Stimulated activated CD8-positive, alpha-beta memory T cell treated with anti-CD3 and anti-CD28 coated beads, Interleukin-7, amount 100 ng/mL, for 1 hour (primary cell): ENCODE measurements at places on chromosomes 16 and 17.

GRCh38 chr17:17305281-17305801 is 2.2 kb downstream of the NT5M start:
- DNase-seq = peak; percentile 19

- peak; percentile 36 for DNase-seq
Measured at GRCh38 chr17:63445954-63446752, at the start of gene CYB561. CYB561 (minus strand) TSS chr17:63446306; CDS start chr17:63437547, 8,759 bp downstream.

DNA sequence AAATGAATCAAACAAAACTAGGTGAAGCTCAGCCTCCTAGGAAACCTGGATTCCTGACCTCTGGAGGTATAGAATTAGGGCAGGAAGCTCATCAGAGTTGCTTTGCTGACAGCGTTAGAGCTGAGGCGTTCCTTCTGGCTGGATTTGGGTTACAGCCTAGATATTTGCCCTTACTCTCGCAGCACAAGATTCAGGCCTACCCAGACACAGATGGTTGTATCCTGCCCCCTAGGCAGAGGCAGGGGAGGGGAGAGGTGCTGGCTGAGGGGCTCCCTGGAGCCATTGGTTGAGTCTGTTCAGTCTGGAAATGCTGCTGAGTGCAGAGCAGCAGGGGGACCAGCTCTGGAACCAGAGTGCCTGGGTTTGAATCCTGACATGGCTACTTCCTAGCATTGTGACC is 78.4 kb downstream of the MPRIP start:
- no peak for DNase-seq

GRCh38 chr16:66485376-66485775 is 58.3 kb downstream of the BEAN1 start:
- DNase-seq = no peak

DNA sequence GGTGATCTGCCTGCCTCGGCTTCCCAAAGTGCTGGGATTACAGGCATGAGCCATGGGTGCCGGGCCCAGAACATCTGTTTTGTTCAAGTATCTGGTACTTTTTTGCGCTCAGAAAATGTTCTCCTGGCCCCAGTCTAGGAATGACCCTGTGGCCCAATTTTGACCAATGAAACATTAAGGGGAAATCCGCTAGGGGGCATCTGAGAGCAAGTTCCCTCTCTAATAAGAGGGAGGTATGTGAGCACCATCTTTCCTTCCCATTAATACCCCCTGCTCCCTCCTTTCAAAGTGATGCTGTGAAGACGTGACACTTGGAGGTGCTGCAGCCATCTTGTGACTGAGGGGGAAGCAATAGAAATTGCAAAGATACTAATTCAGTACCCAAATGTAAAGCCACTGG is 16.5 kb upstream of the CLEC3A start:
- no peak for DNase-seq

- DNase-seq = no peak
Measured at GRCh38 chr16:86213437-86214205, 296.7 kb upstream of the FOXF1 start.

- DNase-seq = no peak
Measured at GRCh38 chr17:71926746-71927398, 193.9 kb upstream of the SOX9 start.

- no peak for DNase-seq
Measured at GRCh38 chr16:71565812-71566700, 10.8 kb downstream of the TAT start.

- no peak for DNase-seq
Measured at GRCh38 chr16:8581831-8582580, 8.3 kb downstream of the TMEM114 start.

- no peak for DNase-seq
Measured at GRCh38 chr16:11084484-11084875, 140.1 kb downstream of the CLEC16A start.

- no peak for DNase-seq
Measured at GRCh38 chr17:19319771-19320505, 42.6 kb downstream of the B9D1 start.

- no peak for DNase-seq
Measured at GRCh38 chr16:29806641-29807425, 504 bp downstream of the MAZ start.

GRCh38 chr16:55021595-55022475 is 91.2 kb downstream of the IRX5 start:
- no peak for DNase-seq

- no peak for DNase-seq
Measured at GRCh38 chr17:78040440-78041385, 82.2 kb downstream of the TNRC6C start.

- DNase-seq = no peak
Measured at GRCh38 chr17:57902117-57902799, 52.4 kb upstream of the MRPS23 start.

DNA sequence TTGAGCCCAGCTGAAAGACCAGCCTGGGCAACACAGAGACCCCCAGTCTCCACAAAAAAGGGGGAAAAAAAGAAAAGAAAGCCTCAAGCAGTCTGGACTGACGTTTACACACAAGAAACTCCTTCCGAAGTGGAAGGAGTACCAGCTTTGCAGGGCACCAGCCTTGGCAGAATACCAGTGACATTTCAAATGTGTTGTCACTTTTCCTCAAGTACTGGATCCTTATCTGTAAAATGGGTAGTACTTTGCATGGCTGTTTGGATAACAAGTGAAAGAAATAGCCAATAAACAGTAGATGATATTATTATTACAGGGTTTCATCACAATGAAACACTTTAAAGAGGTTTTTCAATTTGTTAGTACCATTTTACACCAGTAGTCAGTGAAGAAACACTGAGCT is 14.2 kb downstream of the YWHAE start:
- DNase-seq = no peak

DNA sequence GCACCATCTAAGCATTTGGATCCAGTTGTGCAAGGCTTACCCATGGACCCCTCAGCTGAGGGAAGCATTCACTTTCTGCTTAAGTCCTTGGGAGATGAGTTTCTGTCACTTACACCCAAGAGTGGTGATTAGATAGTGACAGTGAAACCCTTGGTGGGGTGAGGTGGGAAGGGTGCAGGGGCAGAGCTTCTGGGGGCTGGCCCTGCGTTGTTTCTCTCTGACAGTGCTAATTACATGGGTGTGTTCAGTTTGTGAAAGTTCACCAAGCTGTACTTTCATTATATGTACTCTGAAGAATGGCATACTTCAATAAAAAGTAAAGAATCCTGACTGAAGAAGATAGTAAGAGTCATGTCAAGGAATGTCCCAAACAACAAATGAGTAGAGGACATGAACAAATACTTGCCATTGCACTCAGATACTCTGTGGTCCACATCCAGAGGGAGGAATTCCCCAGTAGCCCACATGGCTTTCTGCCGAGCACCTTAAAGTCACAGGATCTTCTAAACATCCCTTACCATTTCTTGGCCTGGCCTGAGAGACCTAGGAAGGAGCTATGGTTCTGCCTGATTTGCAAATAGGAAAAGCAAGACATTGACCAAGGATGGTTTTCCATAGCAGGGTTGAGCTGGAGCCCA is 8.4 kb downstream of the CHST6 start:
- no peak for DNase-seq

GRCh38 chr17:58387834-58388233 is 29.5 kb downstream of the RNF43 start:
- DNase-seq = no peak

- DNase-seq = no peak
Measured at GRCh38 chr17:77720946-77721845, 237.3 kb upstream of the TNRC6C start.

- no peak for DNase-seq
Measured at GRCh38 chr16:72312828-72313227, 140.9 kb upstream of the PMFBP1 start.

- no peak for DNase-seq
Measured at GRCh38 chr17:8225813-8226535, 15.6 kb upstream of the AURKB start.

DNA sequence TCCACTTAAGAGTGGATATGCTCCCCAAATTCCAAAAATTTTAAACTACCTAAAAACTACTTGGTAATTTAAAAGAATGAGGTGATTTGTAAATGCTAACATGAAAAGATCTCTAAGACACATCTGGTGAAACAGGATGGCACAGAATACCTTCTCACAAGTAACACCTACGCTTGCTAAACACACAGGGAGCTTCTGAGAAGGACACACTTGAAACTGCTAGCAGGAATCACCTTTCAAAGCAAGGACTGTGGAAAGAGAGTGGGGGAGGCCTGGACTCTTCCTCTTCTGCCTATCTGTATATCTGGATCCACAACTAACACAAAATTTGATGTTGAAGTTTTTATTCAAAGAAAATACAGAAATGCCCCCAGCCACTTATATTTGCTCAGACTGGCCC is 52.4 kb downstream of the CYTH1 start:
- DNase-seq = no peak

- DNase-seq = no peak
Measured at GRCh38 chr17:41026715-41027471, at the start of gene KRTAP1-5. KRTAP1-5 (minus strand) TSS chr17:41027208; CDS start chr17:41027155, 53 bp downstream.

GRCh38 chr17:18932360-18933055 is 19.5 kb upstream of the SLC5A10 start:
- DNase-seq = no peak

- DNase-seq = no peak
Measured at GRCh38 chr17:43051969-43052368, 26.9 kb downstream of the RND2 start.

- no peak for DNase-seq
Measured at GRCh38 chr17:56478836-56479447, 114.6 kb upstream of the NOG start.

DNA sequence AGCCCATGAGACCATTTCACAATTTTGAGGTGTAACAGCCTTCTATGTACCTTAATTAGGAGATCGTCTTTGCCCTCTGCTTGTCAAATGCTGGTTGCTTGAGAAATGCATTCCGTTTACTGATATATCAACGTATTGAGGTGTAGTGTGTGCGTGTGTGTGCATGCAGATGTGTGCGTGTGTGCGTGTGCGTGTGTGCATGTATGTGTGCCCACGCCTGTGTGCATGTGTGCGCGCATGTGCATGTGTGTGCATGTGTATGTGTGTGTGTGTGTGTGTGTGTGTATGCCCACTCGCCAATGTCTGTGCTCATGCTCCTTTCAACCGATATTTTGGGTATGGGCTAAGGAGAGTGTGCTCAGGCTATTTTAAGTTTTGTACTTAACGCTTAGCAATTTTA is 81.5 kb upstream of the ZFHX3 start:
- DNase-seq = no peak

GRCh38 chr17:6471531-6472465 is 27.5 kb downstream of the PIMREG start:
- no peak for DNase-seq

- DNase-seq = no peak
Measured at GRCh38 chr17:21313320-21313719, 28.8 kb downstream of the MAP2K3 start.

GRCh38 chr17:15981208-15981607 is 18.3 kb downstream of the ZSWIM7 start:
- no peak for DNase-seq

DNA sequence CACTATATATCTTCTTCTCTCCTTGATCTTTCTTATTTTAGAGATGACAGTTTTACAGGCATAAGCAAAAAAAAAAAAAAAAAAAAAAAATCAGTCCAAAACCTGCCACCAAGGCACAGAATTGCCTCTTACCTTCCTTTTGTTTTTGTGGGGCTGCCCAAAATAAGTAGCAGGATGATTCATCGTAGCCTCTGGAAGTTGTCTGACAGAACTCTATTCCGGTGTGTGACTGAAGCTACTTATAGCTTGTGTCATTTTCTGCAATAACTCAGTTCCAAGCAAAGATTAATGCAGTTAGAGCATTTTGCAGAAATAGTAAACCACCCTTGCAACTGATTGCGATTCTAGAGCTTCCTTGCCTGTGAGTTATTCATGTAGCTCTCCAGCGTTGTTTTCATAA is 186.8 kb downstream of the KIF2B start:
- DNase-seq = no peak

- DNase-seq = no peak
Measured at GRCh38 chr16:90004577-90004976, 14.7 kb downstream of the DBNDD1 start.

DNA sequence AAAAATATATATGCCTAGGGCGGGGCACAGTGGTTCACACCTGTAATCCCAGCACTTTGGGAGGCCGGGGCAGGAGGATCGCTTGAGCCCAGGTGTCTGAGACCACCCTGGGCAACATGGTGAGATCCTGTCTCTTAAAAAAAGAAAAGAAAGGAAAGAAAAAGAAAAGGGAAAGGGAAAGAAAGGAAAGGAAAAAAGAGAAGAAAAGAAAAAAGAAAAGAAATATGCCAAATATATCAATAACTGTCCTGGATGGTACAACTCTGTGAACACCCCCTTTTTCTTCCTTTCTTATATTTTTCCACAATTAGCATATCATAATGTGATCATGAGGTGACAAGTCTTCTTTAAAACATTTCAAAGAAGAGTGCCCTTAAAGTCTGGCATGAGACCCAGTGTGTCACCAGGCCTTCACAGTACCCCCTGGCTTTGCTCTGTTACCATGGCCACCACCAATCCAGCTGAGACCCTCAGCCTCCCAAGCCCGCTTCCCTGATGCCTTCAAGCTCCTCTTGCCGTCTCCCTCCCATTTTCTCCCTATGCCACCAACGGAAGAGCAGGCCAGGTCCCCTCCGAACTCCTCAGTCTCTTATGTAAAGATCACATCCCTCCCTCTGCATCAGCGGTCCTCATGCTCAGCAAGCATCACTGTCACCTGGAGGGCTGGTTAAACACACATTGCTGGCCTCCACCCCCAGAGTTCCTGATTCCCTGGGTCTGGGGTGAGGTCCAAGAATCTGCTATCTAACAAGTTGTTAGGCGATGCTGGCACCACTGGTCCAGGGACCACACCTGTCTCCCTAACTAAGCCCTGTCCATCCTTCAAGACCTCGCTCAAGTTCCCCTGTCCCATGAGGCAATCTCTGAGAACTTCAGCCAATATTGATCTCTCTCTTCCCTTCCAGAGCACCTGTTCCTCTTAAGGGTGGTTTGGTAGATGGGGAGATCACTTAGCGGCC is 44.5 kb downstream of the CUEDC1 start:
- DNase-seq = no peak

- no peak for DNase-seq
Measured at GRCh38 chr16:3580686-3581085, 3.5 kb upstream of the NLRC3 start.

GRCh38 chr17:43599835-43600234 is 53.7 kb upstream of the ETV4 start:
- DNase-seq = no peak

DNA sequence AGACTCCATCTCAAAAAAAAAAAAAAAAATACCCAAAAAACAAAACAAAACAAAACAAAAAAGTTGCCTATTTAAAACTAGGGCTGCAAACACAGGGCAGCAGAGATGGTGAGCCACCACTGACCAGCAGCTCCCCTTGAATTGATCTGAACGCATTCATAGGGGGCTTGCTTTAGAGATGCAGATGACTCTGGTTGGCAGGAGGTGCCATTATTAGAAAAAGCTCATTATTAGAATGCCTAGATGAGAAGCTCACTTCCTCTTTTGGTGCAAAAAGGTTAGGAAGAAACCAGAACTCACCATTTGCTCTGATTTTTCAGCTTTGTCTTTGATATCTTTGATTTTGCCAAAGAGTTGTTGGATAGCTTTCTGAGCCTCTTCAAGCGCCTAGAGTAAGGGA is 53.1 kb downstream of the VPS53 start:
- DNase-seq = no peak

- no peak for DNase-seq
Measured at GRCh38 chr16:3625911-3626732, 14.7 kb upstream of the SLX4 start.
